Adipocyte (in vitro differentiated cells): ENCODE measurements at places on chromosomes 16 and 17.

GRCh38 chr16:1771864-1772361 lies 570 bp upstream of the NME3 start:
- DNase-seq = no peak

DNA sequence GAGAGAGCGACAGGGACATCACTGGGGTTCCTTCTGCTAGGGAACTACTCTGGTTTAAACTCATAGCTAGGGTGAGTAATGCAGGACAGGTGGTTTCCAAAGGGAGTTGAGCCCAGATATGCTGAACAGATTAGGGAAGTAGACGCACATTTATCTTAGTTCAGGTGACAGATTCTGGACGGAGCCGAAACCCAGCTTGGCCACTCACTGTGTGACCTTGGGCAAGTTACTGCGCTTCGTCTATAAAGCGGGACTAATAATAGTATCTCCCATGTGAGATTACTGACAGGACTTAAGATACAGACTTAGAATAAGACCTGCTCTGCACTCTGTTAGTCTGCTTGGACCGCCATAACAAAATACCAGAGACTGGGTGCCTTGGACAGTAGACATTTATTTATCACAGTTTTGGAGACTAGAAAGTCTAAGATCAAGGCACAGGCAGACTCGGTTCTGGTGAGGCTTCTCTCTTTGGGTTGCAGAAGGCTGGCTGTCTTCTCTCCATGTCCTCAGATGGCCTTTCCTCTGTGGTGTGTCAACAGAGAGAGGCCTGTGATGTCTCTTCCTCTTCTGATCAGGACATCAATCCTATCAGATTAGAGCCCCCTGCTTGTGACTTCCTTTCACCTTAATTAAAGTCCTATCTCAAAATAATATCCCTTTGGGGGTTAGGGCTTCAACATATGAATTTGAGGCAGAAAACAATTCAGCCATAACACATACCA lies 12.1 kb downstream of the SCNN1G start:
- no peak for DNase-seq

DNA sequence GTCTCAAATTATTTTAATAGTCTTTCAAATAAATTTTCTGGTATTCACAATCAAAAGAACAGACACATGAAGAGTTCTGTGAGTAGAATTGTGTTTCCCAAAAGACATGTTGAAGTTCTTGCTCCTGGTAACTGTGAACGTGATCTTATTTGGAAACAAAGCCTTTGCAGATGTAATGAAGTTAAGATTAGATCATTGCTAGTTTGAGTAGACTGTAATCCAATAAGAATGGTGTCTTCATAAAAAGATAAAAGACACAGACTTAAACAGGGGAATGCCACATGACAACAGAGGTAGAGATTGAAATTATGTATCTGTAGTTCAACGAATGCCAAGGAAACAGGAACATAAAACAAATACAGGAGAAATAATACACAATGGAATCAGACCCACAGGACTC lies 357.4 kb upstream of the CA10 start:
- no peak for DNase-seq

- DNase-seq = no peak
Measured at GRCh38 chr17:44067545-44067940, 1.1 kb upstream of the LSM12 start.

- DNase-seq = no peak
Measured at GRCh38 chr16:1850981-1851380, 21.0 kb downstream of the MEIOB start.

- DNase-seq = peak; percentile 59
Measured at GRCh38 chr17:78357177-78357586, 2.7 kb downstream of the SOCS3 start.

DNA sequence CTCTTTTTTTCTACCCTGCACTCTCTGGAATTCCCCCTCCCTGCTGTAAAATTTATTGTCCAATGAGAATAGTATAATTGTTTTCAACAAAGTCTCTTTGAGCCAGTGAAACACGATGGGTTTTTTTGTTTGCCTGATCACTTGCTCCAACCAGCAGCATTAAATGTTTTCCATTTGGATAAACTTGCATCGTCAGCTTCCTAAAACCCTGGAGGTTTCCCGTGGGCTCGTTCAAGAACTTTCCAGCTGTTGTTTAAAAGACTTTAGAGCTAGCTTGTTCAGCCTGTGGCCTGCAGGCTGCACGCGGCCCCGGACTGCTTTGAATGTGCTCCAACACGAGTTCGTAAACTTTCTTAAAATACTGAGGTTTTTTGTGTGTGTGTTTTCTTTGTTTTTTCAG lies 14.9 kb downstream of the NAGPA start:
- DNase-seq = no peak

DNA sequence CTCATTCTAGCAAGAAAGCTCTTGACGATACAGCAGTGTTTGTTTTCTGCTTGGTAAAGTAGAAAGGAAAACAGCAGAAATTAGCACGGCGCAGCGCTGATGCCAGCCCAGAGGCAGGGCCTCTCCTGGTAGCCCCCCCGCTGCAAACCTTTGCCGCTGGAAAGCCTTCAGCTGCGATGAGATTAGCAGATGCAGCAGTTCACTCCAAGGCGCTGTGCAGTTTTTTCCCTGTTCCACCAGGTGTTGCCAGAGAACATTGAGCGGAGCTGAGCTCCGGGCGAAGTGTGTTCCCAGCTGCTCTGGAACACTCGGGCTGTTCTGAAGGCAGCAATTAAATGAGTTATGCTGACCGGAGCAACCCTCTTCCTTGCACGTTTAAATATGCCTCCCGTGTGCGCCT lies 72.5 kb downstream of the RBFOX1 start:
- no peak for DNase-seq

DNA sequence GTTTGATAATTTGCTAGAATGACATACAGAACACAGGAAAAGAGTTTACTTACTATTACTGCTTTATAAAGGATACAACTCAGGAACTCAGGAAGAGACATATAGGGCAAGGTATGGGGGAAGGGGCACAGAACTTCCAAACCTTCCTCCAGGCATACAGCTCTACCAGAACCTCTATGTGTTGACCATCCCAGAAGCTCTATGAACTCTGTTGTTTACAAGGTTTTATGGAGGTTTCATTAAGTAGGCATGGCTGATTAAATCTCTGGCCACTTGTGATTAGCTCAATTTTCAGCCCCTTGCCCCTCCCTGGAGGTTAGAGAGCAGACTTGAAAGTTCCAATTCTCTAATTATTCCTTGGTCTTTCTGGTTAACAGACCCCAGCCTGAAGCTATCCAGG lies 60.2 kb upstream of the C17orf78 start:
- no peak for DNase-seq

- DNase-seq = no peak
Measured at GRCh38 chr17:29620271-29620670, 2.4 kb downstream of the CORO6 start.

GRCh38 chr16:55502801-55503366 lies 6.0 kb upstream of the LPCAT2 start:
- peak; percentile 72 for DNase-seq

DNA sequence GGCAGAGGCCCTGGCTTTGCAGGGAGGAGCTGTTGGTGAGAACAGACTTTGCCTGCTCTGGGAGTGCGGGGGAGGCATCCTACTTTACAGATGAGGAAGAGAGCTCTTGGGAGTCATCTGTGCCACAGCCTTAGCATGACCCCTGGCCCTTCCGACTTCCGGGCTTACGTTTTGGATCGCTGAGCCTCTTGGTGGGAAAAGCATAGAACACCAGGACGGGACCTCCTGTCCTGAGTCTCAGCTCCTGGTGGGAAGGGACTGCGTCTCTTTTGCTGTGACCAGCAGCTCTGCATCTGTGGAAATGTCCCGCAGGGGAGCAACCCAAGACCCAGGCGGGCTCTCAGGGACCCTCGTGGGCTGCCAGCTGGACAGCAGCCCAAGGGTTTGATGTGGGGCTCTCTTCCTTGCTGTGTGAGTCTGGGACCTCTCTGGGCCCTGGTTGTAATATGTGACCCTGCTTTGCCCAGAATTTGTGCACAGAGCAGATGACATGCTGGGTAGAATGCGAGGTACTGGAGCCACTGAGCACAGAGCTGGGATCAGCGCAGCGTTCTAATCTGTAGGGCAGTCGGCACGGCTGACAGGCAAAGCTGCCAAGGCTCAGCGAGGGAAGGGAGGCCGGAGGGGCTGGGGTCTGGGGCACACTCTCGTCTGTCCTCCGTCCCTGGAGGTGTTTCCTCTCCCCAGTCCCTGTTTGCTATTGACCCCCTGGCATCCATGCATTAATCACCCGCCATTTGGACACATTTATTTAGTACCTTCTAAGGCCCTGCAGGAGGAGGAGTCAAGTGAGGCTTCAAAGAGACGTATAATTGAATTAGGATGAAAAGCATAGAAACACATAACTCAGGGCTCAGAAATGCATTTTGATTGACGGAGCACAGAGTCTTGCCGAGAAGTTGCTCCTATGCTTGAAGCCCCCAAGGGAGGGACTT lies 64.0 kb downstream of the NT5M start:
- DNase-seq = no peak

GRCh38 chr16:64889446-64889845 lies 232.4 kb downstream of the CDH11 start:
- no peak for DNase-seq

DNA sequence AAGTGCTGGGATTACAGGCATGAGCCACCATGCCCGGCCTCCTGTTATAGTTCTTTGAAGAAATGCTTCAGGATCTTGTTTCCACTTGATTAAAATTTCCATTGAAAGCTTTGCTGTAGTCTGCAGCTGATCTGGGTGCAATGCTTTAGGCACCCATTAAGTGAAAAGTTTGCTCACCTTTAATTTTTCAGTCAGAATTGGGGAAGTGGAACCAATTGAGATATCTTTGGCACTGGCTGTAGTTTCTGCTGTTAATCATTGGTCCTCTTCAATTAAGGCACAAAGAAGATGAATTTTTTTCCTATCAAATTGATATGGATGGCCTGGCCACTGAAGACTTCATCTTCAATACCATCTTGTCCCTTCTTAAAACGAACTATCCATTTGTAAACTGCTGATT lies 336.1 kb upstream of the TBX2 start:
- DNase-seq = no peak

- no peak for DNase-seq
Measured at GRCh38 chr16:1045310-1045992, 27.1 kb upstream of the SSTR5 start.

GRCh38 chr17:77540975-77541374 lies 400.2 kb downstream of the SEC14L1 start:
- no peak for DNase-seq

DNA sequence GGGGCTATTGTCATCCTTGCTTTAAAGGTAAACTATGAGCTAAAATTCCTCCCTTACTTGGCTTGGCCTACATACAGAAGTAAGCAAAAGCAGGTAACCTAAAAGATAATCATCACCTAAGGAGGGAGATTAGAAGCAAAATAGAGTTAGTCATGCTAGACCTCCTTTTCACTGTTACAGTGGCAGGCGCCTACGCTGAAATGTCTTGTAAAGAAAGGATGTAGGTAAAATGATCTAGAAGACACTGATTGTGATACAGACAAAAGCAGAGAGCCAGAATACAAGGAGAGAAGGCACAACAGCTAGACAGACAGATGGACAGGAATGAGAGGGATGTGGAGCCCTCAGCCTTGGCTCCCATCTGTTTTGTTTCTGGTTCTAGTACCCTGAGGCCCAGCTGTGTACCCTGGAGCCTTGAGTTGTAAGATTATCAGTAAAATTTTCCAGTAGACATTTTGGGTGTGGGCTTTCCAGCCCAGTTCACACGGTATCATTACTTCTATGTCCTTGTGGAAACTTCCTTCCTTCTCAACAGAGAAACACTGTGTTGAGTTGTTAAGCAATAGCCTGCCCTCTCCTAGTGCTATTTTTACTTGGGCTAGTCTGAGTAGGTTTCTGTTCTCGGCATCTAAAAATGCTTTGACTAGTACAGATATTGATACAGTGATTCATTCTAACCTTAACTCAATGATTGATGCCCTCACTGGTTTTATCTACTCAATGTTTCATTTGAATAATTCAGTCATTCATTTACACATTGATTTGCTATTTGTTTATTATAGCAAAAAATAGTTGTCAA lies 7.7 kb upstream of the C16orf78 start:
- no peak for DNase-seq

GRCh38 chr17:78923660-78924453 lies 1.3 kb downstream of the TIMP2 start:
- peak; percentile 54 for DNase-seq

DNA sequence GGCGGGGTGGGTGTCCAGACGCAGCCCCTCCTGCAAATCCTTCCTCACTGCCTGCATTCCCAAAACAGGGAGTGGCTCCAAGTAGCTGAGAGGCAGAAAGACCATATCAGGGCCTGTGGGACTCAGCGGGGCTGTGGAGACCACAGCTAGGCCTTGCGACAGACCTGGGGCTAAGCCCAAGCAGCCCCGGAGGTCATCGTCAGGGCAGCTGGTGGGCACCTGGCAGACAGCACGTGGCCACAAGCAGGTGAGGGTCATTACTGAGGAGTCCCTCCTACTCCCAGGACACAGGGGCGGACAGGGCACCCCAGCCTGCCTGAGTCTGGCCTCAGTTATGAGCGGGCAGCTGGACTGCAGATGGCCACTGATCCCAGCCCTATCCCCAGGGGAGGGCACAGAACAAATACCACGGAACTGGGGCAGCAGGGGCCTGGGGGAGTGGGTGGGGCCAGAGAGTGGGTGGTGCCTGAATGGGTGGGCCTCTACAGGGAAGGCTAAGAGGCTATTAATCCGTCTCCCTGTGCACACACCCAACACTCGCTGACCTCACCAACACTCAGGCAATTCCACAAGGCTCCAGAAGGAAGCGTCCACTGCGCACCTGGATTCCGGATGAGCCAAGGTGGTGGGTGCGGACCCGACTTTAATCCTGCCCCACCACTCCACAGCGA lies 8.5 kb downstream of the HS3ST6 start:
- DNase-seq = peak; percentile 15

GRCh38 chr17:73192206-73192893 lies 505 bp upstream of the COG1 start:
- DNase-seq = peak; percentile 90

GRCh38 chr17:4156750-4157381 lies 13.9 kb downstream of the CYB5D2 start:
- no peak for DNase-seq

DNA sequence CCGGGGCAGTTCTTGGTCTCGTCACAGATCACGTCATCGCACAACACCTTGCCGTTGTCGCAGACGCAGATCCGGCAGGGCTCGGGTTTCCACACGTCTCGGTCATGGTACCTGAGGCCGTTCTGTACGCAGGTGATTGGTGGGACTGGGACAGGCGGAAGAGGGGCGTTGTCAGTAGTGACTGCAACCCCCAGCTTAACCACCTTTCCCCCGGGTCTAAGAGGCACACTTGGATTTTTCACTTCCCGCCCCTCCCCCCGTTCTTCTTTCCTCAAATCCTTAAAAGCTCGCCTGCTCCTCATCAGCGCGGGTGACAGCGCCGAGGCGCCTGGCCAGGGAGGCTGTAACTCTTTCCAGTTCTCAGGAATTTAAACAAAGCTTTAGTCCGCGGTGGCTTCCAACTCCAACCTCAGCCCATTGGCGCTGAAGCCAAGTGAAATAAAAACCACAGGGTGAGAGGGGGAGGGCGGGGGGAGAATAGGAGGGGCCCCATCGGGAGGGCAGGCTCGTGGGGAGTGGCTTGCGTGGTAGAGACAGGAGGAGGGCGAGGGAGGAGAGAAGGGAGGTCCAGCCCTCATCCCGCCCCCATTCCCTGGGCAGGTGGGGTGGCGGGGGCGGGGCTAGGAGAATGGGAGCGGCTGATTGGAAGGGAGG lies 1.5 kb downstream of the COL1A1 start:
- peak; percentile 94 for DNase-seq

GRCh38 chr17:12078791-12079190 lies 58.1 kb downstream of the MAP2K4 start:
- peak; percentile 74 for DNase-seq

GRCh38 chr17:14843086-14843795 lies 421.9 kb downstream of the PMP22 start:
- no peak for DNase-seq

GRCh38 chr16:76276745-76277438 lies at the start of gene CNTNAP4:
Gene CNTNAP4 (plus strand): TSS chr16:76277401. CDS start chr16:76277663, 262 bp downstream.
- DNase-seq = peak; percentile 32

- DNase-seq = no peak
Measured at GRCh38 chr16:47160422-47160821, 16.7 kb upstream of the NETO2 start.
